ENCODE measurements at places on chromosomes 3 and 15. TPM values are rescaled to one million over a fixed set of nuclear protein-coding genes. Genes with fewer than 3 reads are reported as not detected.

CTXN2 gene
- 0.14 TPM for total RNA-seq

GRCh38 chr3:31240466-31240865 is 292.3 kb upstream of the STT3B start:
- no peak for DNase-seq

DNA sequence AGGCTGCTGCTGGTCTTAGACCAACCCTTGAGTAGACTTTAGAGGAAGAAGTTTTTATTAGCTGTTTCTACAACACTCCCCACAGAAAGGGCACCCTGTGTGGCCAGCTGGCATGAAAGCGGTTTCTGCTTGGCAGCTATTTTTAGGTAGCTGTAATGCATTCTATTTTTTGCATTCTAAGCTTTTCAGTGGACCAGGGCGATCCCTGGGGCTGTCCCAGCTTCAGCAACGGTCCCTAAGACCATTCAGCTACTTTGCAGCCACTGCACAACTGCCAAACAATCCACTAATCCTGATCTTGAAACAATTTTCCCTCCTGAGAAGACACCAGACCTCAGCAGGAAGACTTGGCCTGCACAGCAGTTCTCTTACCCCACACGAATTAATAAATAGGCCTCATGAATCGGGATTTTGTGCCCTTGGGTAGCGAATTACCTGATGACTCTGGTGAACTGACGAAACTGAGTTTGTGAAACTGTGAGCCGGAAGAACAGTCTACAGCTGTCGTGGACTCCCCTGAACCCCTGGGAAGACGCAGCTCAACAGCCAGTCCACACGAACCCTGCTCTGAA is 14.6 kb upstream of the TFRC start:
- no peak for DNase-seq

DNA sequence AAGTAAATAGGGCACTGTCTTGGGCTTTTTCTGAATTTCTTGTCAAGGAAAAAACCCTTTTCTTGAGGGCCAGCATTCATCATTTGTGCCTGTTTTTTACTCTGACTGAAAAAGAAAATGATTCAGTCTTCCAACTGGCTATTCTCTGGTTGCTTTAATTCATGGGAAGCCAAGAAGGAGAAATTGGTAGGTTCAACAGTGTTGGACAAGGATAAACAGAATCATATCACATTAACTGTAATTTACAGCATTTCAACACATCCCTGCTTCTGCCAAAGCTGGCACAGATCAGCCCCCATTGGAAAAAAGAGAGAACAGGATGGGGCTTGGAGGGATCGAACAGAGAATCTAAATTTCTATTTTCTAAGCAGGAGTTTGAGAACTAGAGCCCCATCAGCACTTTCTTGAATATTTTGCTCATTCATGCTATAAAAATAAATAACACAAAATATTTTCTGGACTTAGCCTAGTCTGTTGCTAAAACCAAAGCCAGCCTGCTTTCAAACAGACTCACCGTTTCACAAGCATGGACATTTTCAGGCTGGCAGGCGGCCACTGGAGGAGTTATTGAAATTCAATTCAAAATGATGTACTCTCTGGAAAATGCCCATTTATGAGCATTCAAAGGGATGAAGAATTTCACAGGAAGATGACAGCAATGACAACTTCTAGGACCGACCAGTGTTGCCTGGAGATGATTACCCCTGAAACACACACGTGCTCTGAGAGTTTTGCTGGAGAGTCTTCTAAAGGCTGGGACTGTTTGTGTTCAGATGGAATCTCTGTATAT is 181.2 kb downstream of the WNT5A start:
- DNase-seq = no peak

DNA sequence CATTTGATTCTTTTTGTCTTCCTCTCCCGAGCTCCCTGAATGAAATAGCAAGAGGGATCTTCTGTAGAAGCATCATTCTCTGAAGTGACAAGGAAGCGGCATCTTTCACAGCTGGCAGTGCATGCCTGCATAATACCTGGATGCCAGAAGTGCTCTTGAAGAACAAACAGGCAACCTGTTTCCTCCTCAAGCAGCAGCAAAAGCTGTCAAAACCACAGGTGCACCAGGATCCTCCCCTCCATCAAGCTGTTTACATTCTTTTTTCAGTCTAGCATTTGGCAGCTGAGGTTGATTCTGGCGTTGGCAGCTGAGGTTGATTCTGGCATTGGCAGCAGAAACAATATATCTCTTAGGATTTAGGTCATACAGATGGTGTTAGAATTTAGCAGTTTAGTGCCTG is 979.0 kb downstream of the TUSC7 start:
- DNase-seq = no peak

DENND4A gene
- total RNA-seq = 25.2 TPM

DNA sequence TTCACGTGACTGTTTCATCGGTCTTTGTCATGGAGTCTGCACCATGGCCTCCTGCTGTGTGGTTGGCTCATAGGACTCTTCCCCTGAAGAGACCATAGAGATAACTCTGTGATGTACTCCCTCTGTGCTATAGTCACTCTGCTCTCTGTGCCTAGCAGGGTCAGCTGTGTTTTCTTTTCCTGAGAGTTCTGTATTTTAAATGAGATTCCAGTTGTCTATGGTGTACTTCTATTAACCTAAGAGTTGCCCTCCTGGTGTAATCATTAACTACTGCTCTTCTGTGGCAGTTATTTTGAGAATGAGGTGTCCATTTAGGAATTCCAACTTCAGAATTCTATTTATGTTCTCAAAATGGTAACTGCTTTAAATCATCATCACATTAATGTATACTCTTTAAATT is 114.5 kb upstream of the ARPP21 start:
- no peak for DNase-seq

ARHGAP11A gene
- 82.3 TPM for total RNA-seq

Measured in endothelial cell of umbilical vein (primary cell).